Head of caudate nucleus (tissue), 42 donors: ENCODE measurements at places on chromosomes 7 and 10.

GRCh38 chr7:80719261-80719660 is 80.8 kb downstream of the CD36 start:
- DNase-seq = no peak

- DNase-seq = no peak
Observed at GRCh38 chr7:74092321-74092963, 8.8 kb downstream of the LIMK1 start.

GRCh38 chr10:133121479-133121878 is 33.8 kb downstream of the ADGRA1 start:
- DNase-seq = no peak

- DNase-seq = no peak
Observed at GRCh38 chr10:12539350-12540164, 190.2 kb downstream of the CAMK1D start.

DNA sequence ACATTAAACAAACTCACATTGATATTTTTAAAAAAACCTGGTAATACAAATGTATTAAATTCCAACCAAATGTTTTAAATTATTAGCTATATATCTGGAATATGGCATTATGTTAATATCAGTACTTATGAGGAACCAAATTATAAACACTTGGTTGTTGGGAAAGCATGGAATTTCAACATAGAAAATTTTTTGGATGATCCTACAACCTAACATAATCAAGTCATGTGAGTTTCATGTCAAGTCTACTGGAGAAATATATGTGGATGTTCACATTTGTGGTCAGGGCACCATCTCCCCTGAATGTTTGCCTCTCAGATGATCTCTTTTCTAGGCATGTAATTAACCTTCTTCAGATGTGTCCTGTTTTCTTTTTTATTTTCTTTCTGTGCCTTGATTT is 5.2 kb upstream of the POT1 start:
- DNase-seq = no peak

DNA sequence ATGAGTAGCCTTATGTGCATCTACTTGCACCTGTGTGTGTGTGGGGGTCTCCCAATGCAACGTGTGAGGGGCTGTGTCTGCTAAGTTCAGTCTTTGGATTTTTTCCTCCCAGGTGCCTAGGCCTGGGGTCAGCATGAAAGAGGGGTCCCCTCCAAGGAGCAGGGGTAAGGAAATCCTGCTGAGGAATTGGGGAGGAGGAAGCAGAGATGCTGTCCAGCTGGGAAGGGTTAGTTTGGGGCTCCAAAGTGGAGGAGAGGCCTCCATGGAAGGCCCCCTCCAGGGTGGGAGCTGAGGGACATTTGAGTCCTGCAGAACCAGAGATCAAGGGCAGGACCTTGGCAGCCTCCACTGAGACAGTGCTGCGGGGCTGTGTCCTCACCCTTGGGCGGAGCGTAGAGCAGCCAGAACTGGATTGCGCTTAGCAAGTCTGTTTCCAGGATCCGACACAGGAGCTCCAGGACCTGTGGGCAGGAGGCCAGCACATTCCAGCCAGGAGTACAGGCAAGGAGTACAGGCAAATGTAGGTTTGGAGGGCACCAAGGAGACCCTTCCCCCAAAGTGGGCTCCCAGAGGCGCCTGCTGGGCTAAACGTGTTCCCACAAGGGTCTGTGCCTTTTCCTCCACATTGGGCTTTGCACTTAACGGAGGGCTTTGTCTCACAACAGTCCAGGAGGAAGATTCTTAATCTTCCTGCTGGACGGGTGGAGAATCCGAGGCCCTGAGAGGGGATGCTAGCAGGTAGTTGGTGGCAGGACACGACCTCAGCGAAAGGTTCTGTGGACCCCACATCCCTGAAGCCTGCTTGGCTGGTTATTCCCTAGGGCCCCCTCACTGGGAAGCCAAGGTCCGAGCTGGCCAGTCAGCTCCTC is 10.1 kb downstream of the TBATA start:
- DNase-seq = no peak

DNA sequence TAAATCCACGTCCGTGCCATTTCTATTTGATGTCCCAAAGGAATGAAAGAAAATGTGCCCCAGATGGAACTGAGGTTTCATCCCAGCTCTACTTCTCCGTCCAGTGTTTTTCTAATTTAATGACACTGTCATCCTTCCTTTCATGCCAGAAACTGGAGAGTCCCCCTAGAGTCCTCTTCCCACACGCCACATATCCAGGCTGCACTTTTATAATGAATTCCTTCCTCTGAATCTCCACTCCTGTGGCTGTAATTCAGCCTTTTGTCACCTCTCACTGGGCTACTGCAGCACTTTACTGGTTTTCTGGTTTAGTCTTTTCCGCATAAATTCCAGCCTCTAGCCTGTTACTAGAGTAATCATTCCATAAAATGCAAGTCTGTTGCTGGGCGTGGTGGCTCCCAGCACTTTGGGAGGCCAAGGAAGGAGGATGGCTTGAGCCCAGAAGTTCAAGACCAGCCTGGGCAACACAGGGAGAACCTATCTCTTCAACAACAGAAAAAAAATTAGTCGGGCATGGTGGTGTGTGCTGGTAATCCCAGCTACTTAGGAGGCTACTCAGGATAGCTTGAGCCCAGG is 142.6 kb upstream of the RHEB start:
- DNase-seq = no peak

DNA sequence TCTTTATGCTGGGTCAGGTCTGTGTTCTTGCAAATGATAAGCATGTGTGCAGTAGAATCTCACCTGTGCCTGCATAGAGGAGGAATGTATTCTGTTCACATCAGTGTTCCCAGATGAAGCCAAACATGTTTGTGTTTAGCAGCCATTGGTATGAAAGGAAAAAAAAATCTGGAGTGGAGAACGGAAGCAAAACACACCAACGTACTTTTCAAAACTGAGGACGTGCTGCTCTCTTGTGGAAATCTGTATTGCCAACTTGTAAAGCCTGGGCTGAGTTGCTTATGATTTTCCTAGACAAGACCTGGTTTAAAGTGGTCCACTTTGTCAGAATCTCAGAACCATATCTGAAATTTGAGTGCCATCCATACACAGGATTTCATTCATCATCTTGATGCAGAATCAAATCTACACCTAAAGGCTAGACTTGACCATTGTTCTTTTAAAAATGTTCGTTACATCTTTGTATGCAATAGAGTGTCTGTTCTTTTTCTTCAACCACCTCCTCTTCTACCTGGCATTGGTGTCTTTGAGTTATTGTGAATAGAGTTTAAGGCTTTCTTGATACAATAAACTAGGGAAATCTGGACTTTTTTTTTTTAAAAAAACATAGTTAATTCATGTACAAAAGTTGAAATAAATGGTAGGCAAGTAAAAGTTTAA is 367.7 kb downstream of the PHF14 start:
- peak; percentile 5 for DNase-seq

DNA sequence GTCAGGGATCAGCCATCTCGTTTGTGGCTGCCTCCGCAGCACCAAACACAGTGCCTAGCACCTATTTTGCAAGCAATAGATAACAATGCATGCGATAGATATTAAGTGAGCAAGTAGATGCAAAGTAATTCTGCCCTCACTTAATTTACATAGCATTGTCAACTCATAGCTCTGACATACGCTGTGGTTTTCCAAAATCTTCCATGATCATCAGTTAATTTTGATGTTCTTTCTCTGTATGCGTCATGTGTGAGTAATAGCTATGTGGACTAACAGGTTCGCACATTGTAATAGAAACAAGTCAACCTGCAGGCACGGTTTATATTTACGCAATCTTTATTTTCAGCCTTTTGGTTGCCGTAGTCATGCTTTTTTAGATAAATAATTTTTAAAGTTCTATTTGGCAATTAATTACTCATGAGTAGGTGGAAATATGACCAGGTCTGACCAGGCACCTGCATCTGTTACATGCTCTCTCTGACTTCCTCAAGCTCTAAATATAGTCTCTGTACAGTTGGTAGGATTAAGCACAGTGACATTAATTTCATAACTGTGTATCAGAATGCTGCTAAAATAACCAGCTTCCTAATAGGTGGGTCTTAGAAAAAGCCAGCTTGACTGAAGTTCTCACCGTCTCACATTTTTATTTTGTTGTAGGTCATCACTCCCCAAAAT is 13.3 kb downstream of the MAP3K8 start:
- no peak for DNase-seq

DNA sequence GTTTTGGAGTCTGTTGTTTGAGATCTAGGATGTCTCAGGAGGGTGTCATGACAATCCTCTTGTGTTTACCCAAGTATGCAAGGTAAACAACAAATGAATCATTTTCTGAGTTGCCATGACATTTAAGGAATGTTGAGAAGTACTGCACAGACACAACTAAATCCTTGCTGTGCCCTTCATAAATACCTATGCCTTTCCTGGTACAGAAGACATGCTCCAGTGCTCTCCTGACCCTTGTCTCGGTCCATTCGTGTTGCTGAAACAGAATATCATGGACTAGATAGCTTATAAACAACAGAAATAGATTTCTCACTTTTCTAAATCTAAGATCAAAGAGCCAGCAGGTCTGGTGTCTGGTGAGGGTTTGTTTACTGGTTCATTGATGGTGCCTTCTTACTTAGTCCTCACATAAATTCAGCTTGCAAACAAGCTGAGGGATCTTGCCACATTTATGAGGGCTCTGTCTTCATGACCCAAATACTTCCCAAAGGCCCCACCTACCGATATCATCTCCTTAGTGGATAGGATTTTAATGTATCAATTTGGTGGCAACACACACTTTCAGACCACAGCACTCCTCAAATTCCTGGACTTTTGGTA is 341.8 kb upstream of the SEMA3A start:
- DNase-seq = no peak

DNA sequence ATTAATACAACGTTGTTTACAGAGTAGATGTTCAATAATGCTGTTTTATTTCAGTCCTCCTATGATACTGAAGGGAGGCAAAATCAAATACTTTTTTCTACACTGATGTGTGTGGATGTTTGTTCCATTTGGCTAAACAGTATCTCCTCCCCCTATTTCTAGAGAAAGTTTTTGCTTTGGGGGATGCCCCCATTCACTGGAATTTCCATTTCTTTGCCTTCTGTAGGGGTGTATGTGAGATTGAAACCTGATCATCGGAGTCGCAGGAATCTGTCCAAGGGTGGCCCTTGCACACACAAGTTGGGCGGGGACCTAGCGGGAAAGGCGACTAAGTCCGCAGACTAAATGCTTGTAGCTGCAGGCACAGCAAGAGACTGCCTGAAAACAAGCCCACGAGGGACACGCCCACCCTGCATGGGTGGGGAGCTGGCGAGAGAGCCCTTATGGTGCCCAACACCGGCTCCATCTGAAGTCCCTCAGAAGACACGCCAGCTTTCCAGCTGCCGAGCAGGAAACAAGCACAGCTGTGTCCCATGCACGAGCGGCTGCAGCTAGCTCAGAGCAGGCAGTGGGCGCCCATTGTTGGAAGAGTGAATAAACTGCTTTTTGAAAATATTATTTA is 58.0 kb downstream of the ESYT2 start:
- no peak for DNase-seq

DNA sequence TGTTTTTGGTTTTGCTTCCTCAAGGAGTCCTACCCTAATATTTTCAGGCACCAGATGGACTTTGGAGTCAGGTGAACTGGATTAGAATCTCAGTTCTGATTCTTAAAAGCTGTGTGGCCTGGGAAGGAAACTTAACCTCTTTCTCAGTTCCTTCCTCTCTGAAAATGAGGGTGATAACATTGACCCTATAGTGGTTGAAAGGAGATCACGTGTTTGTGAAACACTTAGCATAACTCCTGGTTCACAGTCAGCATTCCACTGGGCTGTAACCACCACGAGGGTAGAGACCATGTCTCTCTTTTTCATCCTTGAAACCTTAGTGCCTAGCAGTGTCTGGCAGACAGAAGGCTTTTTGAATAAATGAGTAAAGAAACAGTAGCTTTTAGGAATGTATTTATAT is 16.7 kb downstream of the LSMEM1 start:
- DNase-seq = no peak

- no peak for DNase-seq
Observed at GRCh38 chr7:155994279-155994811, 182.1 kb upstream of the SHH start.

GRCh38 chr7:266851-267840 is 22.8 kb upstream of the FOXL3 start:
- DNase-seq = no peak

DNA sequence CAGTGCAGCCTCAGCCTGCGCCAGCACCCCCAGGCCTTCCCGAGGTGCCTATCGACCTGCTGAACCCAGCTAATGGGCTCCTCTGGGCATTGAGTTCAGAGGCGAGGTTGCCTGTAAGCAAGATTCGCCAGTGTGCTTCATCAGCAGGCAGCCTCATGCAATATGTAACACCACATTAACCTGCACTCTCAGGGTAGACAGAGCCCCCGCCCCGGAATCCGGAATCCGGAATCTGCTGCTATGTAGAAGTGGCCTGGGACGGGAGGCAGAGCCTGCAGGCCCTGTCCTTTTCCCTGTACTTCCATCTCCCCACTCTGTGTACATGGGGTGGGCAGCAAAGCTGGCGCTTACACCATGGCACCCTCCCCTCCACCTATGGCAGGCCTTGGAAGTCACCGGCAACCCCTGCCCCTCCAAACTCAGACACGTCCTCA is 83.9 kb upstream of the RET start:
- no peak for DNase-seq

DNA sequence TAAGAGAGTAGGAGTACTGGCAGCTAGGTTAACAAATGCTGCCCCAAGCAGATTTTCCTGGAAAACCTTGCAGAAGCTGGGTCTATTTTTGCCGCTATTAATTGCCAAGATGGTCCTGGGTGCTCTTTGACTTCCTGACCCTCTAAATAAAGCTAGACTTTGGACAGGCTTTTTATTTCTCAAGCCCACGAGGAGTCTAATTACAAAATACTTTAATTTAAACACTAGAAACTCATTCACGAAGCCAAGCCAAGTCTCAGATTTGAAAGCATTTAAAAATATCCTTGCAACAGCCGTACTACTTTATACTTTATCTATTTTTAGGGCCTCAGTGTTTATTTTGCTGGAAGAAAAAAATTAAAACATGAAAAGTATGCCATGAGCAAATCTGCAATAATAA is 45.1 kb downstream of the TMEM26 start:
- DNase-seq = no peak

DNA sequence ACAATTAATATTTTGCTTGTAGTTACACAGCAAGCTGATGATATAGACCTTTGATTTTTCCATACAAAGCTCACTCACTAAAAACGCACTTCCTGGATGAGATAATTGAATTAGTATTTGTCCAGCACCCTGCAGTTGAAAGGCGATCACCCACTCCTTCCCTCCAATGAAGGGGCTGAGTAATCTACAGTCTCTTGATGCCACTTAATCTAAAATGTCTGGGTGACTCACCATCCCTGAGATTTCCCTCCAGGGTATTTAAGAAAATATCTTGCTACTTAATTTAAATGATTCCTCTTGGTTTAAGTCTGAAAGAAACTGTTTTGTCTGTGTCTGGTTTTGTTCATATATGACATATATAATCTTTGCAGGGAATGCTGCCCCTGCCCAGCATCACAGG is 515.3 kb downstream of the GRID1 start:
- DNase-seq = no peak

- DNase-seq = no peak
Observed at GRCh38 chr10:690372-691161, 1.1 kb upstream of the DIP2C start.

DNA sequence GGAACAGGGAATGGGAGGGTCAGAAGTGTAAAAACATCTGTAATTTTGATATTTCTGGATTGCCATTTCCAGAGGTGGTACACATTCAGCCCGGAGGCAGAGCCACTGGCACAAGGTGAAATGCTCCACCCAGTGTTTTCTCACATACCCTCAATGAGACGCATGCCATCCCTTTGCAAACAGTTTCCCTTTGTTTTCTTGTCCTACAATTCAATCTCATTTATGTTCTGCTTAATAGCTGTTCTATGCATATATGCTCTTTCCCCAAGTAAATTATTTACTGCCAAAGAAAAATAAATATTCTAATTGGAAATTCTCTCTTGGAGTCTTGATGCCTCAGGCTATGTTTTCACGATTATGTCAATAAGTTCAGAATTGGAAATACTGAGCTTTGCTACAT is 369.7 kb upstream of the AKR1E2 start:
- no peak for DNase-seq
